Eye (tissue), 1 donor: ENCODE measurements at places on chromosomes 16 and 17.

DNA sequence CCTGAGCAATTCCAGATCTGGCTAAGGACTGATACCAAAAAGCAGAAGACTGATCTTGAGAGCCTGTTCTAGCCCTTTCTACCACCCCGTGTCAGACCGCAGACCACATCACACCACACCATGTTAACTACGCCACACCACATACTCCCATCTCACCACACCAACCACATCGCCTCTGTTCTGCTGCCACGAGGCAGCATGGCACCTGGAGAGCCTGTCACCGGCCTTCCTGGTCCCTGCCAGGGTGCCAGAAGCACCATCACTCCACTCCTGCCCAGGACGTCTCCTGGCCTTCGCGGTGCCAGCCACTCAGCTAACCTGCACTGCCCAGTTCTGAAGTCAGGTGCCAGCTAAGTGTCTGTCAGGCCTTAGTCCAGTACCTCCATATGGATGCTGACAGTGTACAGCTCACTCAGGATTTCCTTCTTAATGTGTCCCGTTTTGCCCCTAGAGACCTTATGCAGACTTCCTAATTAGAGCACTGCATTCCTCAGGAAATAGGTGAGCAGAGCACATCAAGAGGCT is 37.2 kb upstream of the BCAR1 start:
- DNase-seq, result no peak

DNA sequence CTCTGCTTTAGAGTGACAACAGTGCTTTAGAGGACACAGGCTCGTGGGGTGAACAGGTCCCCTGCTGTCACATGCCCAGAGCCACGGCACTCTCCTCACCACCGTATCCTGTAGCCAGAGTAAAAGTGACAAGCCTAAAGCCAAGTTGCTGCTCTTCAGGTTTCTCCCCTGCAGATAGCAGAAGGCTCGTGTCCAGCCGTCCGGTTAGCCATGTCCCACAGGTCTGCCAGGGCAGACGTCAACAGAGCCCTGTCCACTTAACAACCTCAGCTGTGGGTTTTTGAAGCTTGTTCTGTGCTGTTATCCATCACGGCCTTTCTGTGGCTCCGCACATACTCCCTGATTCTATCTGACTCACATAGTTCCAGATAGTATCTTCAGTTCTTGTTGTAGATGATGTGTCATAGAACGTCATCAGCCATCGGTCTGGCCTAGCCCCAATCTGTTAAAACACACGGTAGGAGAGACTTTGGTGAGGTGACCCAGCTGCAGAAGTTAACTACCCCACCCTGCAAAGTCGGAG is 100.7 kb downstream of the SOCS1 start:
- no peak for DNase-seq

DNA sequence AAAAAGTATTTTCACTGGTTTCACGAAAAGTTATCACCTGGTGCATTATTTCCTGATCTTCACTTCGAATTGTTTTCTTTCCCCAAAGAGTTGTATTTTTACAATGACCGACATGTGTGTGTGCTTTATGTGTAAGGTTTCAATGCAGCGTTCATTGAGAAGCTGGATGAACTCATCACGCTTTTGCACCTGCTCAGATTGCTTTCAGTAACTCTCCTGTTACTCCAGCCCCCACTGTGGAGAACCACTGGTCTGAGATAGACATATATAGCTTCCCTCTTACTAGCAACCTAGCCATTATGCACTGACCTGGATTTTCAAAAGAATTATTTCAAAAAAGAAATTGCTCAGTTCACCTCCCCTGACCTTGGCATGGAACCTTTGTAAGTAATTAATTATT is 178.3 kb upstream of the CHMP6 start:
- no peak for DNase-seq

- peak; percentile 33 for DNase-seq
These were observed 462.6 kb upstream of the MAF start for GRCh38 chr16:80063031-80063712.

DNA sequence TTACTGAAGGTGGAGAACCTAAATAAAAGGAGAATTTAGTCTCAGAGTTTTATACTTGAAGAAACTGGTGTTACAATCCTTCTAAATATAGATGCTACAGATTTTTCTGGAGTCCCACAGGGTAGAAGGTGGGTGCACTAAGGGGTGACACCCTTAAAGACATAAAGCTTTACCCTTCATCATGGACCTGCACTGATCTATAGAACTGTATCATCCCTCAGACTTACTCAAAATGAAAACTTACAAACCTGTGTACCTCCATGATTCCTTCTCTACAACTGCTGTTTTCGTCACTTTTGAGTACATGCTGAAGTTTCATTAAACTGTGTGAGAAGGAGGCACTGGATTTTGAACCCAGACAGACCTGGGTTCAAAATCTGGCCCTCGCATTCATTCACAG is 169.5 kb upstream of the NOG start:
- no peak for DNase-seq

GRCh38 chr16:31157136-31157535 is 7.3 kb upstream of the PRSS36 start:
- DNase-seq, result no peak

- DNase-seq, result no peak
These were observed 8.2 kb upstream of the MARCHF10 start for GRCh38 chr17:62816282-62816839.

DNA sequence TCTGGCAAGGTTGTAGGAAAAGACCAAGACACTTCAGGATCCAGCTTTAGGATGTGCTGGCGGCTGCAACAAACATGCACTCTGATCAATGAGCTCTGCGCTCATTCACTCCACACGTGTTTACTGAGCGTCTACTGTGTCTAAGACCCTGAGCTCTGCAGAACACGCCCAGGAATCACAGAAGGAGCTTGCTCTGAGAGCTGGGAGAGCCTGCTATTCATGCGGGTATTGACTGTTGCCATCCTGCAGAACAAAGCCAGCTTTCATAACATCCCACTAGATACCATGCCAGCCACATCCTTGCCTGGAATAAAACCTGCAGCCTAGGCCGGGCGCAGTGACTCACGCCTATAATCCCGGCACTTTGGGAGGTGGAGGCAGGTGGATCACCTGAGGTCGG is 44.1 kb downstream of the NXN start:
- DNase-seq, result no peak
